ENCODE measurements at places on chromosomes 1 and 21. TPM values are rescaled to one million over a fixed set of nuclear protein-coding genes. Genes with fewer than 3 reads are reported as not detected.

The KCNN3 gene
- total RNA-seq = 0.05 TPM

The C1orf74 gene
- total RNA-seq = 1.6 TPM

The ICOSLG gene
- 2.3 TPM for total RNA-seq

The AGL gene
- 2.9 TPM for total RNA-seq

The NMNAT2 gene
- 0.84 TPM for total RNA-seq

The OLFML2B gene
- 0.35 TPM for total RNA-seq

The TNFRSF8 gene
- total RNA-seq = 0.09 TPM

The GPR61 gene
- not detected for total RNA-seq

The C1orf159 gene
- 16.1 TPM for total RNA-seq

The PFKL gene
- total RNA-seq = 50.7 TPM

The CCDC18 gene
- total RNA-seq = 4.6 TPM

The GSTM1 gene
- not detected for total RNA-seq

The KLF17 gene
- 0.43 TPM for total RNA-seq

The BRINP2 gene
- total RNA-seq = 0.13 TPM

The ERICH3 gene
- total RNA-seq = not detected

The CLIC4 gene
- 35.1 TPM for total RNA-seq

The SLAMF7 gene
- total RNA-seq = 1.8 TPM
